Right lobe of liver (tissue), 6 donors: ENCODE measurements at places on chromosomes 13 and 19. TPM values are rescaled to one million over a fixed set of nuclear protein-coding genes. Genes with fewer than 3 reads are reported as not detected.

GRCh38 chr13:106835477-106835876 lies 267.5 kb upstream of the ARGLU1 start:
- H3K4me1 ChIP-seq: no peaks in the 10 kb centered on the region
- H3K4me3 ChIP-seq: no peak overlapping the region
- H3K27me3 ChIP-seq: no peaks in the 10 kb centered on the region
- H3K36me3 ChIP-seq: no peaks in the 10 kb centered on the region
- no peak overlapping the region for H3K27ac ChIP-seq

- H3K36me3 ChIP-seq: no peaks in the 10 kb centered on the region
- DNase-seq: no peak
- H3K4me3 ChIP-seq: no peak overlapping the region
- H3K27ac ChIP-seq: no peak overlapping the region
- no peaks in the 10 kb centered on the region for H3K4me1 ChIP-seq
- H3K27me3 ChIP-seq: no peaks in the 10 kb centered on the region
Observed at GRCh38 chr13:43020794-43021193, 2.6 kb upstream of the DNAJC15 start.

- no peaks in the 10 kb centered on the region for H3K36me3 ChIP-seq
- no peak for DNase-seq
- no peaks in the 10 kb centered on the region for H3K27me3 ChIP-seq
- H3K4me1 ChIP-seq: no peaks in the 10 kb centered on the region
- no peak overlapping the region for H3K4me3 ChIP-seq
Observed at GRCh38 chr13:21852043-21852442, 181.2 kb downstream of the FGF9 start.

- no peaks in the 10 kb centered on the region for H3K36me3 ChIP-seq
- H3K4me1 ChIP-seq: no peaks in the 10 kb centered on the region
- H3K27ac ChIP-seq: no peak overlapping the region
- no peaks in the 10 kb centered on the region for H3K27me3 ChIP-seq
- DNase-seq: no peak
Observed at GRCh38 chr19:23802290-23802689, 43.6 kb upstream of the ZNF681 start.

DNA sequence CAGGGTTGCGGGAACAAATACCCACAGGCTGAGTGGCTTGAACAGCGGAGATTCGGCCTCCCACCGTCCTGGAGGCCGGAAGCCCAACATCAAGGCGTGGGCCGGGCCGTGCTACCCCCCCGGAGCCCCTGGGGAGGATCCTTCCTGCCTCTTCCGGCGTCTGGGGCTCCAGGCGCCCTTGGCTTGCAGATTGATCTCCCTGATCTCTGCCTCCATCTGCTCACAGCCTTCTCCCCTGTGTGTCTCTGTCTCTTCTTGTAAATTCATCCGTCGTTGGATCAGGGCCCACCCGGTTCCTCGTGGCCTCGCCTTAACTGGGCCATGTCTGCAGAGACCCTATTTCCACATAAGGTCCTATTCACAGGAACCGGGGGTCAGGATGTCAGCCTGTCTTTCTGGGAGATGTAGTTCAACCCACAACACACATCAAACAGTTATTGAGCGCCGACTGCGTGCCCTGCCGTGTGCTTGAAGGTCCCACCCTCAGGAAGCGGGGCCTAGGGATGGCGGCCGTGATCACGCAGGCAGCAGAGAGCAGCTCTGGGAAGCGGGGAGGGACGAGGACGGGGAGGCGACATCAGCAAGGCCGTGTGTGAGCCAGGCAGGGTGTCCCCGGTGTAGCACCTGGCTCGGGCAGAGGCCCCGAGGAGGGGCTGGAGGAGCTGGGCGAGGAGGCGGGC lies 21.3 kb downstream of the HCN2 start:
- H3K27ac ChIP-seq: no peak overlapping the region
- H3K4me3 ChIP-seq: no peak overlapping the region
- H3K27me3 ChIP-seq: no peaks in the 10 kb centered on the region
- H3K4me1 ChIP-seq: no peaks in the 10 kb centered on the region
- no peak for DNase-seq

- DNase-seq: no peak
- H3K27ac ChIP-seq: no peak overlapping the region
- no peaks in the 10 kb centered on the region for H3K27me3 ChIP-seq
- no peaks in the 10 kb centered on the region for H3K36me3 ChIP-seq
- H3K4me3 ChIP-seq: no peak overlapping the region
Observed at GRCh38 chr19:14400951-14401431, 18.1 kb downstream of the DDX39A start.

DNA sequence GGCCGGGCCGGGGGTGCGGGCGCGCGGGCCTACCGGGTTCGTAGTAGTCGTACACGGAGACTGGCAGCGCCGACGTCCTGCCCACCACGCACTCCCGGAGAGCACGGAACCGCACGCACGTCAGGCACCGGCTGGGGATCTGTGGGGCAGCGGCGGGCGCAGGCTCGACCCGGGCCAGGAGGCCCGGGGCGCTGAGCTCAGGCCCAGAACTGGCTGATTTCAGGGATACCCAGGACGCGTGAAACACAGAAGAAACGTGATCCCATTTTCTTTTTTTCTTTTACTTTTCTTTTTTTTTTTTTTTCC lies 9.0 kb downstream of the F2RL3 start:
- no peaks in the 10 kb centered on the region for H3K36me3 ChIP-seq
- H3K27me3 ChIP-seq: no peaks in the 10 kb centered on the region
- no peaks in the 10 kb centered on the region for H3K4me1 ChIP-seq
- H3K27ac ChIP-seq: no peak overlapping the region

The PRODH2 gene
- total RNA-seq: 281 TPM

DNA sequence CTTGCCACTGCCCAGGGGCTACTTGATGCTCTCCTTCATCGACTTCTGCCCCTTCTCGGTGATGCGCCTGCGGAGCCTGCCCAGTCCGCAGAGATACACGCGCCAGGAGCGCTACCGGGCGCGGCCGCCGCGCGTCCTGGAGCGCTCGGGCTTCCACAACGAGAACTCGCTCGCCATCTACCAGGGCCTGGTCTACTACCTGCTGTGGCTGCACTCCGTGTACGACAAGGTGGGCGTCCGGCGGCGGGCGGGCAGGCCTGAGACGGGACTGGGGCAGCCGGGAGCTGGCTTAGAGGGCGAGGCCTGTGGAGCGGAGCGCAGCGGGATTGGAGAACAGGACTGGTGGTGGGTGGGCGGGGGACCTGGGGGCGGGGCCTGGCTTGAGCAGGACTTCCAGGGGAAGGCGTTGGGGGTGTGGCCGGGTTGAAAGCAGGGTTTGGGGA lies 12.7 kb upstream of the PSMD8 start:
- no peaks in the 10 kb centered on the region for H3K4me1 ChIP-seq
- DNase-seq: peak; percentile 58
- H3K27ac ChIP-seq: no peak overlapping the region
- H3K36me3 ChIP-seq: no peaks in the 10 kb centered on the region
- H3K4me3 ChIP-seq: peak overlapping the region; percentile 52
